ENCODE measurements at places on chromosomes 11 and 22. TPM values are rescaled to one million over a fixed set of nuclear protein-coding genes. Genes with fewer than 3 reads are reported as not detected.

CDON gene
- total RNA-seq = 2.6 TPM

KDELR3 gene
- total RNA-seq = 1.3 TPM

OR8H2 gene
- total RNA-seq = not detected

HEPACAM gene
- not detected for total RNA-seq

HEPN1 gene
- not detected for total RNA-seq

PSMA1 gene
- total RNA-seq = 238 TPM

ANO5 gene
- 0.05 TPM for total RNA-seq

XRRA1 gene
- total RNA-seq = 7.7 TPM

IL17REL gene
- not detected for total RNA-seq

IL18BP gene
- 15.7 TPM for total RNA-seq

ROBO4 gene
- total RNA-seq = 0.20 TPM

SMIM35 gene
- total RNA-seq = 3.9 TPM

SCGB1A1 gene
- not detected for total RNA-seq

FIBIN gene
- not detected for total RNA-seq

SCUBE1 gene
- 0.11 TPM for total RNA-seq

LRRC56 gene
- 2.2 TPM for total RNA-seq

JHY gene
- 2.5 TPM for total RNA-seq

OR52I1 gene
- total RNA-seq = not detected

PGA4 gene
- not detected for total RNA-seq

SHISA8 gene
- total RNA-seq = 0.41 TPM

SCGB2A2 gene
- not detected for total RNA-seq

MMP13 gene
- total RNA-seq = not detected

EFCAB6 gene
- 0.20 TPM for total RNA-seq

LIPT2 gene
- total RNA-seq = 2.6 TPM

RFPL3 gene
- not detected for total RNA-seq

MOGAT2 gene
- total RNA-seq = not detected

NCAM1 gene
- 0.23 TPM for total RNA-seq

CECR2 gene
- 0.11 TPM for total RNA-seq

MUC6 gene
- total RNA-seq = not detected

SCO2 gene
- total RNA-seq = 7.9 TPM

FOXRED1 gene
- 43.1 TPM for total RNA-seq

OR51B5 gene
- total RNA-seq = not detected

CRY2 gene
- 29.4 TPM for total RNA-seq

TRIM51 gene
- total RNA-seq = not detected

MMP1 gene
- not detected for total RNA-seq

TMEM41B gene
- 38.0 TPM for total RNA-seq

SLCO2B1 gene
- total RNA-seq = 0.05 TPM

ASPHD2 gene
- total RNA-seq = 14.1 TPM

PATE4 gene
- not detected for total RNA-seq

THRSP gene
- not detected for total RNA-seq

SPTBN2 gene
- total RNA-seq = 0.80 TPM

OR52H1 gene
- total RNA-seq = not detected

MS4A13 gene
- not detected for total RNA-seq
